ENCODE measurements at places on chromosomes 2 and 18. TPM values are rescaled to one million over a fixed set of nuclear protein-coding genes. Genes with fewer than 3 reads are reported as not detected.

GRCh38 chr2:8576525-8577167 lies 105.2 kb upstream of the ID2 start:
- no peak for DNase-seq
- H3K27ac ChIP-seq, result no peak overlapping the region
- H3K4me1 ChIP-seq, result no peaks in the 10 kb centered on the region
- no peaks in the 10 kb centered on the region for H3K36me3 ChIP-seq

DNA sequence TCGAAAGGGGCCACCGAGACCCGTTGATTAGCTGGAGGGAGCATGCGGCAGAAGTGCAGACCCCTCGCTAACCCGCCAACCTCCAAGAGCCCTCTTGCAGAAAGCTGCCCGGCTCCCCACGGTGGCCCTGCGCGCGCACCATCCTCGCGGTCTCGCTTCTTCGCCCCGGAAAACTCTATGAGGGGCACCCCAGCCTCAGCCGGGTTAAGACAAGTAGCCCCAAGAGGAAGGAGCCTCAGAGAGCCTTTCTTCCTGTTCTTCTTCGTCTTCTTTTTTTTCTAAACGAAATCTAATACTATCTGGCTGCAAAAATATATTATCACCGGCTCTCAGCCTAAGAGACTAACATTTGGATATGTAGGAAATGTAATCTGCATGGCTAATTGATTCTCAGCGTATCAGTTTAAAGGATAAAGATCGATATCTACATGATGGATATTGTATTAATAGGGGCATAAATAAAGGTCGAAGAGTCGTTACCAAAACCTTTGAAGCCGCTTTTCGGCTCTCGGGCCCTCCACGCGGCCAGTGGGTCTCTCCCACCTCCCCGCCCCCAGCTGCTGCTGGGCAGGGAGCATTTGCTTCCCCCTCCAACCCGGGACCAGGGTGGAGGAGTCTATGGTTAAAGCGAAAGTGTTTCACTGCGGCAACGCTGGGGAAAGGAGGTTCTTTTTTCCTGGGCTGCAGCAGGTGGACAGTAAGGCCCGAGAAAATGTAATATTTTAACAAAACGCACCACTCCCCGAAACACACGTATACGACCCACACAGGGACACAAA lies 6.1 kb upstream of the PAX3 start:
- peaks cover 32% of the 10 kb centered on the region for H3K4me1 ChIP-seq
- no peaks in the 10 kb centered on the region for H3K27me3 ChIP-seq
- DNase-seq, result peak; percentile 69
- peak overlapping the region; percentile 57 for H3K27ac ChIP-seq
- no peaks in the 10 kb centered on the region for H3K36me3 ChIP-seq

- H3K27ac ChIP-seq, result no peak overlapping the region
- DNase-seq, result no peak
- H3K27me3 ChIP-seq, result no peaks in the 10 kb centered on the region
- H3K36me3 ChIP-seq, result no peaks in the 10 kb centered on the region
- no peak overlapping the region for H3K4me3 ChIP-seq
Measured at GRCh38 chr2:232955856-232956255, 57.2 kb downstream of the NGEF start.

DNA sequence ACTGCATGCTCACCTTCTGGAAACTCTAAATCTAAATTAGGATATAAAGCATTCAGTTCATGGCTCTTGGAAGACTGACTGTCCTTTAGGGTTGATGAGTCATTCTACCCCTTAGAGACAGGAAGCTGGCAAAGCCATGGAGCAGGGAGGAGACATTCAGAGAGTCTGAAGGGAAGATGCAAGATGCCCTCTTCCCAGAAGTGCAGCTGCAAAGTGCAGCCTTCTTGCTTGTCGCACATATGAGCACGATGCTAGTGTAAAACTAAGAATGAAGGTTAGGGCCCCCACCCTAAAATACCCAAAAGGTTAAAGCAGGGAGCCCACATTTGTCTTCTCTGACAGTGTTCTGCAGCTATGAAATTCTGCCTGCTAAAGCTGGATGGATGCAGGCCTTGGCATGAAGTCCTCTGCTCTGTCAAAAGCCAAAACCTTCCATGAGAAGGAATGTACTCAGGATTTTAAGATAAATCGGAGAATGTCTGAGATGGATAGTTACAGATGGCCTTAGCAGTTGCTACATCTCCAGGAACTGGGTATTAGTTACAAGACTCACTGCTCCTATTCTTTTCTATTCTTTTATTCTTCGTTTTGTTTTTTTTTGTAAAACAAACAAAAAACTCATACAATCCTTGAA lies 89.7 kb downstream of the POLE4 start:
- H3K27ac ChIP-seq, result no peak overlapping the region
- H3K36me3 ChIP-seq, result no peaks in the 10 kb centered on the region
- H3K4me1 ChIP-seq, result peaks cover 6% of the 10 kb centered on the region
- peak; percentile 65 for DNase-seq
- H3K27me3 ChIP-seq, result no peaks in the 10 kb centered on the region

DNA sequence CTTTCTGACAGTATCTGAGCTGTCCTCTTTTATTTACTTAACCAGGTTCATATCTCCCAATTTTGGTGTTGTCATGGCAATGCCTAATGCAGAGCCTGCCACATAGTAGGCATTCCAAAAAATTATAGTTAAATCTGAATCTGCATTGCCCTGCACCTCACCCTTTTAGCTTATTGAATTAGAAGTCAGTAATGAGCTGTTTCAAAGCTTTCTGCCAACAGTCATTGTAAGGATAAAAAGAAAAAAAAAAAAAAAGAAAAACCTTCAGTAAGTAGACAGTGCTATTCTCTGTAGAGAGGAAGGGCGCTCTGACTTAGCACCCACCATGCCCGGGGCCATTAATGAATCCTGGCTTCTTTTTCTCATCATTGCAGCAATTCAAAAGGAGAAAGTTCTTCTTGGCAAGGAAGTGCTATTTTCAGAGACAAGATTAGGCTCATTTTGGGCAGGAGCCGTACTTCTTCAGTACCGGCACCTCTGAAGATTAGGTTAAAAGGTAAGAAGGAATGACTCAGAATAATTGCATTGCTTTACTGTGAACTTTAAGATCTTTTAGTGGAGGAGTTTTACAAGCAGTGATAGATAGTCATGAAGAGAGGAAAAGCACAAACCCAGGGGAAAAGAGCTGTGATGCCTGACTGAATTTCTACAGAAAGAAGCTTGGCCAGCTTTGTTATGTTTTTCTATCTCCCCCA lies 2041.2 kb upstream of the PIK3C3 start:
- H3K27me3 ChIP-seq, result peaks cover 14% of the 10 kb centered on the region
- no peak overlapping the region for H3K4me3 ChIP-seq
- no peaks in the 10 kb centered on the region for H3K4me1 ChIP-seq
- no peaks in the 10 kb centered on the region for H3K36me3 ChIP-seq

The CYP27C1 gene
- 3.0 TPM for total RNA-seq

The IL37 gene
- not detected for total RNA-seq
